Kidney (tissue), 22 donors: ENCODE measurements at places on chromosomes 4 and X. TPM values are rescaled to one million over a fixed set of nuclear protein-coding genes. Genes with fewer than 3 reads are reported as not detected.

GRCh38 chr4:168654848-168655174 lies 158.0 kb downstream of the PALLD start:
- DNase-seq, result no peak

- no peak for DNase-seq
Observed at GRCh38 chr4:184503869-184504300, 29.5 kb upstream of the IRF2 start.

GRCh38 chrX:40897718-40898270 lies 162.5 kb upstream of the MED14 start:
- peak; percentile 59 for DNase-seq

- DNase-seq, result no peak
Observed at GRCh38 chrX:108163333-108164082, 71.9 kb downstream of the ATG4A start.

DNA sequence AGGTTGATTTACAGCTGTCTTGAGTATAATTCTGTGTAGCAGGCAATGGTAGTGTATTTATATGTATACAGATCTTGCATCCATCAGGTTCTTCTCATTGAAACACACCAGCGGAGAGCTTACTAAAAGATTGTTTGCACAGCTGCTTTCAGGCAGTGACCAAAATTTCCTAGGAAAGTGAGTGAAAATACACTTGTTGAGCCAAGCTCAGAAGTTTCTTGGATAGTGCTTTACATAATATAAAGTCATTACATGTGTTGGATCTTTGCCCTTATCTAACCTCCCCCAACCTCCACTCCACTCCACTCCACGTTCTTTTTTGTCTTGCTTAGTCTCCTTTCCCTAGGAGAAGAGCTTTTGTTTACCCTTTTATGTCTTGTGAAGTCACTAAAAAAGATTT lies 34.1 kb downstream of the CNKSR2 start:
- no peak for DNase-seq

GRCh38 chrX:26138274-26138673 lies at the start of gene MAGEB18:
TSS of gene MAGEB18 (plus strand) at chrX:26138343. CDS start at chrX:26138986, 643 bp downstream.
- DNase-seq, result no peak

DNA sequence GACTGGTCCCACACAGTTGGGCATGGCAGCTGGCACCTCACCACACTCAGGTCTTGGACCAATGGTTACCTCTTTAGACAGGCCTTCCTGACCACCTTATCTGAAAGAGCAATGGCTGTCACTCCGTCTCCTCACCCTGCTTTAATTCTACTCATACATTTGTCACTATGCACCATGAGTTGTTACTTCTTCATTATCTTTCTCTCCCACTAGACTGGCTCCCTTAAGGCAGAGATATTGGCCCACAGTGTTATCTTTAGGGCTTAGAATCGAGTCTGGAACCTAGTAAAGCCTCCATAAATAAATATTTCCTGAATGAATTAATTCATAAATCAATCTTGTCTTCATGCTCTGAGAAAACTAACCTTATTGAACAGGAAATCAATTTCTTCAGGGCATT lies 46.6 kb downstream of the DCHS2 start:
- no peak for DNase-seq

GRCh38 chrX:63765712-63766111 lies 19.3 kb downstream of the ARHGEF9 start:
- DNase-seq, result no peak

GRCh38 chrX:11540532-11541377 lies 125.0 kb downstream of the ARHGAP6 start:
- peak; percentile 28 for DNase-seq

- no peak for DNase-seq
Observed at GRCh38 chr4:123443401-123444289, 47.0 kb downstream of the SPRY1 start.

DNA sequence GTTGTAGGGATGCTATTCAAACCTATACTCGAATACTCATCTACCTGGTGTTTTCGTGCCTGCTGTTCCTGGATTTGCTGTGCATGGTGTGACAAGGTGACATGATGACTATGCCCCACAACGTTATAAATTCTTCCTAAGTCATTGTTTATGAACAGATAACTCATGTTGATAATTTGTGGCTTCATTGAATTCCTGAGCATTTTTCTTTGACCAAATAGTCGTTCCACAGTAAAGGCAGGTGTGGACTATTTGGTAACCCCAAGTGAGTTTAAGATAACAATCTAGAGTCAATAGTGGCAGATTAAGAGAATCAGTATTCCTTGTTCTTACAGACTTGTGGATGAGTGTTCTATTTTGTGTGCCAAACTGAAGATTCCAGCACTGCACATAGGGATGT lies 59.9 kb downstream of the SNX25 start:
- DNase-seq, result no peak

DNA sequence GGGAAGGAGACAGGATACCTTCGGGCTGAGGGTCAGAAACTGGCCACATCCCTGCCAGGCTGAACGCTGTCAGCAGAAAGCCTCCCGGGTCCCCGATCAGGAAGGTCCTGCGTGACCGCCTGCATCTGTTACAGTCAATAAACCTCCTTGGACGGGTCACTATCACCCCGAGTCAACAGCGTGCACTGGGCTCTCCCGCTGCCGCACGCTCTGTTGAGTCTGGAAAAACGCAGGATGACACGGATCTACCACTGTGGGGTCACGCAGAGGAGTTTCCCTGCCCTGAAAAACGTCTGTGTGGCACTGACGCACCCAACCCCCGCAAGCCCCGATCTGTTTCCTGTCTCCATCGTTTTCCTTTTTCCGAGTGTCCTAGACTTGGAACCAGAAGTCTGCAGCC lies 12.1 kb downstream of the PPP2R3B start:
- no peak for DNase-seq

DNA sequence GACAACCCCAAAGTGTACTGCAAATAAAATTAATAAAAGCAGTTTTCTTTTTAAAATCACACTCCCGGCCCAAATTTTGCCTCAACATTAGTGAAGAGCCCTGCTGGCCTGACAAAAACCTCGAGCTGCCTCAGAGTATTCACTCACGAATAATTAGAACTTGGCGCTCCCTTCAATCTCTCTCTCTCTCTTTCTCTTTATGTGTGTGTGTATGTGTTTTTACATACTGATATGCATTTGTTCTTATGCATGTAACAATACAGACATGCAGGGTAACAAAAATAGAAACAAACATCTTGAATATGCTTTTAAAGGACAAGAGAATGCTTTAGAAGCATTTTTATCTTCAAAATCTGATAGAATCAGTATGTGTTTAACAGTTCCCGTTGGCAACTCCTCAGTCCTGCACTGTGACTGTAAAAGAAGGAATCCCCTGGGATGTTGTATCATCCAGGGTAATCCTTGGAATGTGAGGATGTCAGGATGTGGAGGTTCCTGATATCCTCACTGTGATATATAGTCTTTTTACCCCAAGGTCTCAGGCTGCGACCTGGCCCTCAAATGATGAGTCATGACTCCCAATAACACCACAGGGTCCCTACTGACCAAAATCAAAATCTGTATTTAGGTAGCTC lies 53.0 kb downstream of the PTCHD1 start:
- no peak for DNase-seq

- DNase-seq, result no peak
Observed at GRCh38 chr4:62457356-62457755, 1257.2 kb downstream of the ADGRL3 start.

GRCh38 chr4:102809190-102809589 lies 18.2 kb downstream of the UBE2D3 start:
- DNase-seq, result no peak

DNA sequence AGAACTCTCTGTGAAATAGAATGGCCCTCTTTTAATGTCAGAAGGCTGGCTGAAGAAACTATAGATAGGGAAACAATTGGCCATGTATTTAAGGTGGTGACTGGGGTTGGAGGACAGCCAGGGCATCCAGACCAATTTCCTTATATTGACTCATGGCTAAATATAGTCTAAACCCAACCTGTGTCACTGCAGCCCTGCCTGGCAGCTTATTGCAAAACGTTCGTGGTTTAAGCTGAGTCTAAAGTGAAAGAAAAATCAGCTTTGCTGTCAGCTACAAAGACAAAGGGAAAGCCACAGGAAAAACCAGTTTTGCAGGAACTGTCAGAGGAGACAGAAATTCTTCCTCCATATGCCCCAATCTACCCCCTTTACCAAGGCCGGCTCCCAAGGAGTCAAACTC lies 902.8 kb upstream of the NDST4 start:
- no peak for DNase-seq

GRCh38 chrX:85309717-85310116 lies 65.9 kb downstream of the ZNF711 start:
- DNase-seq, result no peak

GRCh38 chrX:2266445-2267349 lies 234.1 kb downstream of the DHRSX start:
- no peak for DNase-seq

DNA sequence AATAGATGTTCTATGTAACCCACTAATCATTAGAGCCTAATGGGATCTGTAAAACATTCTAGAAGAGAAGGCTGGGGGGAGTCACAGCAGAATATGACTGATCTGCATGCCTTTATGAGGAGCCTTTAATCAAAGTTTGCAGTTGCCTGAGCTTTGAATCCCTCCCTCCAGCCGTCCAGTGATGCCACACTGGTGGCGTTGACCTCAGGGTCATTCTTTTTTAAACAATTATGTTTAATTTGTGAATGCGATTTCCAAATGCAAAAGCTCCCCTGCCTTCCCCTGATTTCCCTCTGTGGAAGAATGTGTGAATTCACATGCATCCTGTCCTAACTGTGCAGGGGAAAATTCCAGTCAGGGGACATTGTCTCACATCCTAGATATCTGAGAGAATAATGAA lies 199.7 kb upstream of the GPR101 start:
- no peak for DNase-seq

The HS6ST2 gene
- 11.9 TPM for polyA plus RNA-seq

The NDUFC1 gene
- 378 TPM for polyA plus RNA-seq

The MAGEC3 gene
- polyA plus RNA-seq, result not detected

The COL25A1 gene
- 0.52 TPM for polyA plus RNA-seq

The ZIC3 gene
- not detected for polyA plus RNA-seq

The SLBP gene
- 42.8 TPM for polyA plus RNA-seq

The CXCL10 gene
- 1.3 TPM for polyA plus RNA-seq

The BGN gene
- polyA plus RNA-seq, result 288 TPM
